ENCODE measurements at places on chromosomes 5 and 9.

GRCh38 chr5:97090944-97091343 is 51.5 kb downstream of the LIX1 start:
- DNase-seq, result no peak

DNA sequence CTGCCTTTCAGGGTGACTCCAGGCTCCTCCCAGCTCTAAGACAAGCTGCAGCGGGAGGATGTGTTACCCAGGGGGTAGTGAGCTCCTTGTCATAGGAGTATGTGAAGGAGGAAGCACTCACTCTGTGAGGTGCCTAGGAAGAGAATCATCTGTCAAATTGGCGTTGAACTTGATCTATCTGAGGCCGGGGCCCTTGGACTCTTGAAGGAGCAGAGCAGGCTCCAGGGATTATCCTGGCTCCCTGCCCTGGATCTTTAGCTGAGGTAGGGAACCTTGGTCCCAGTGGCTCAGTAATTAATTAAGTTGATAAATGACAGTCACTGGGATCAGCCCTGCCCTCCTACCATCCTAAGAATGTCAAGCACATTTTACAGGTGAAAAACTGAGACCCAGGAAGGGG is 15.5 kb downstream of the ADGRD2 start:
- no peak for DNase-seq

DNA sequence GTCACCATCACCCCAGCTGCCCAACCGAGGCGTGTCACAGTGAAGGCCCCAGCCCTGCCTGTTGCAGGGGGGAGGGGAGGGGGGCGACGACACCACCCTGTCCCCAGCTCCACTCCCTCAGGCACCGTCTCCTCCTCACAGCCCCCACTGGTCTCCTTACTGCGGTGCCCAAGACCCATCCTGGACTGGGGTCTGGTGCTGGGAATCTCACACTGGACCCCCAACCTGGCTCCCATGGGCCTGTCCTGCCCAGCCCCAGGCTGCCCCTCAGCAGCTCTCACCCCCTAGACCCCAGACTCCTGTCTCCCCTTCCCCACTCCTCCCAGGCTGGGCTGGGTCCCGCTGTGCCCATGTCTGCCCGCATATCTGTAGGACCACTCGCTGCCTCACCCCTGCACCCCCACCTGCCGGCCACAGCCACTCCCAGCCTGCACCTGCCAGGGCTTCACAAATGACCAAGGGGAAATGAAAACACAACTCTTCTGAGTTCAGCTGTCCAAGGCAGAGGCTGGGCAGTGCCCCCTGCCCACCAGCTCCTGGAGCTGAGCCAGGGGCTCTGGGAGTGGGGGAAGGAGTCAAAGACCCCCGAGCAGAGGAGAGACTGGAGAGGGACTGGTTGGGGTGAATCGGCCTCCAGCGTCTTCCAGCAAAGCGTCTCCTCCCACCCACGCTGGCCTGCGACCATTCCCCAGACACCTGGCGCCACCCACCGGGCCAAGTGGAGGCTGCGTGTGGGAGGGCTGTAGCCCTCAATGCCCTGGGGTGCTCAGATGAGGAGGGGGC is 32.6 kb upstream of the EGFL7 start:
- DNase-seq, result peak; percentile 63

- DNase-seq, result no peak
Observed at GRCh38 chr9:80013891-80014290, 442.1 kb downstream of the TLE4 start.

- DNase-seq, result no peak
Observed at GRCh38 chr5:24053737-24054136, 546.3 kb downstream of the PRDM9 start.

- DNase-seq, result no peak
Observed at GRCh38 chr9:124782661-124783574, 6.0 kb downstream of the OLFML2A start.

- DNase-seq, result no peak
Observed at GRCh38 chr9:93115486-93116071, 18.5 kb downstream of the NINJ1 start.

GRCh38 chr5:15655683-15656082 is 155.7 kb downstream of the FBXL7 start:
- DNase-seq, result no peak

DNA sequence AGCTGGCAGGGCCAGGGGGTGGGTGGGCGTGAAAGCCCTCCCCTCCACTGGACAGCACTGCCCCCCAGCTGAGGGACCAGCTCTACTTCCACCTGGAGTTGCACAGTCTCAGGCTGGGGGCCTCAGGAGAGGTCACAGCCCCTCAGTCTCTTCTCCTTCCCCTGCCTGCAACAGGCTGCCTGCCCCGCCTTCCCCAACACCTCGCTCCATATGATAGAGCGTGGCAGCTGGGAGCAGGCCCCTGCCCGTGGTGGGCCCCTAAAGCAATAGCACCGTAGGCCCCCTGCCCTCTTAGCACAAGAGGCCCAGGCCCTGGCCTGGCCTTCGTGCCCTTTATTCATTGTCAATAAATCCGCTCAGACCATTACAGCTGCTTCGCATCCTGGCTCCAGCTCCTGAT is 3.9 kb downstream of the RELL2 start:
- DNase-seq, result no peak

All from AG20443 (cell line).